Vagina (tissue), 2 donors: ENCODE measurements at places on chromosomes 4 and X. TPM values are rescaled to one million over a fixed set of nuclear protein-coding genes. Genes with fewer than 3 reads are reported as not detected.

Gene AFM
- total RNA-seq = not detected

Gene ARSJ
- total RNA-seq = 5.4 TPM

Gene AFF2
- total RNA-seq = 0.74 TPM

Gene SMARCA1
- total RNA-seq = 26.8 TPM

GRCh38 chr4:184893801-184894571 is 68.2 kb upstream of the ACSL1 start:
- no peak for DNase-seq

GRCh38 chrX:101462892-101463291 is 22.4 kb upstream of the ARMCX4 start:
- DNase-seq = no peak

DNA sequence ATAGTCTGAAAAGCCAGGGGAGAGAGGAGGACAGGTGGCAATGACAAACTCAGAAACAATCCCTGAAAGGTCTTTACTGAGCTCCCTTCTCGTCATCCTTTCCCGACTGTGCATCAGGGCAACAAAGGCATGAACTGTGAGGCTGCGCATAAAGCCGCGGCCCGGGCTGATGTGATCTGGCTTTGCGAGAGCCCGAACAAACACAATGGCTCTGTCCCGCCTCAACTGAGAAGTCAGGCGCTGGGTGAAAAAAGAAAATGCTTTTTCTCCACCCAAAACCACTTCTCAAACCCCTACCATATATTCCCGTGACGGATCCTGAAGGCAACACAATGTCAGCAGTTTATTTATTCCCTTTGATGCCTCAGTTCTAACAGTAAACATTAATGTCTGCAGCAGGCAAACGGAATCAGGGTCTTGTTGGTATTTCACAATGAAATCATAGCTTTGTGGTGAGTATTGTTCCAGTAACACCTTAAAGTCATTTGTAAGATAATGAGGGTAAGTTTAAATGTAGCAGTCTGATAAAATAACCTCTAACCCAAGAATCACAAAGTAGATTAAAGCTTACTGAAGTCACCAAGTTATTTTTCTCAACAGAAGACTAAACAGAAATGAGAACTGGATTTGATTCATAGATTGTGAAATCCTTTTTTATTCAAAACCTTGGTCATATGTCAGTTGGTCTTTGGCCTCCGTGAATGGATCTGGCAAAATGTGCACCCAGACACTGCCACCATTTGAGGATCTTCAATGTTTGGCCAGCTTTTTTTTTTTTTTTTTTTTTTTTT is 67.4 kb downstream of the APBB2 start:
- no peak for DNase-seq

GRCh38 chr4:52868133-52868532 is 6.0 kb downstream of the RASL11B start:
- DNase-seq = no peak

DNA sequence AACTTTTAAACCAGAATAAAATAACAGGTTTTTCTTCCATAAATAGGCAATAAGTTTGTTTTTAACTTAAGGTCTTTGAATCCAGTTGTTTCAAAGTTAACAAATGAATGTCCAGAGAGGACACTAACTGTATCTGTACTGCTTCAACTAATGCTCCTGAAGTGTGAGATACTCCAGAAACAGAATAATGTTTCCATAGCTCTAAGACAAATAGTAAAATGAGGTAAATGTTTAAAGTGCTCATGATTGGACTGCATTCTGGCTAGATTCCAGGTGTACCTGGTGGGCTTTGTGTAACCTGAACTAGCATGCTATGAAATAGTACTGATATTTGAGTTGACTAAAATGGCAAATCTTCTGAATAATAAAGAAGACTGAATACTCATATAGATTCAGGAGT is 51.7 kb downstream of the METTL14 start:
- no peak for DNase-seq

GRCh38 chr4:82591592-82591991 is 29.8 kb upstream of the TMEM150C start:
- no peak for DNase-seq

- DNase-seq = no peak
Measured at GRCh38 chrX:96924581-96924980, 40.9 kb downstream of the RPA4 start.

GRCh38 chrX:74922922-74923543 is 2.2 kb downstream of the NEXMIF start:
- no peak for DNase-seq

- no peak for DNase-seq
Measured at GRCh38 chr4:32119907-32120306, 1399.7 kb downstream of the PCDH7 start.

- DNase-seq = no peak
Measured at GRCh38 chr4:177427192-177427591, 15.0 kb downstream of the AGA start.
